ENCODE measurements at places on chromosomes 2 and 18.
A peak's percentile ranks its signal among the peaks of the same experiment; 100 is the strongest.

DNA sequence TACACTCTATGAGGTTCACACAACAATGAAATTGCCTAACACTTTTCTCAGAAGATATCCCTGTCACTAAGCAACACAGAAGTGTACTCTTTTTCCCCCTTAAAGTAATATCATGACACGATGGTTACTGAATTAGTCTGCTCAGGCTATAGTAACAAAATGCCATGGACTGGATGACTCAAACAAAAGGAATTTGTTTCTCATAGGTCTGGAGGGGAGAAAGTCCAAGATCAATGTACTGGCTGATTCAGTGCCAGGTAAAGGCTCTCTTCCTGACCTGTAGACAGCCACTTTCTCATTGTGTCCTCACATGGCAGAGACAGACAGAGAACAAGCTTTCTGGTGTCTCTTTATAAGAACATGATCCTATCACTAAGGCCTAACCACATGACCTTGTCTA lies 211.9 kb downstream of the RBM43 start:
- no peak for DNase-seq

DNA sequence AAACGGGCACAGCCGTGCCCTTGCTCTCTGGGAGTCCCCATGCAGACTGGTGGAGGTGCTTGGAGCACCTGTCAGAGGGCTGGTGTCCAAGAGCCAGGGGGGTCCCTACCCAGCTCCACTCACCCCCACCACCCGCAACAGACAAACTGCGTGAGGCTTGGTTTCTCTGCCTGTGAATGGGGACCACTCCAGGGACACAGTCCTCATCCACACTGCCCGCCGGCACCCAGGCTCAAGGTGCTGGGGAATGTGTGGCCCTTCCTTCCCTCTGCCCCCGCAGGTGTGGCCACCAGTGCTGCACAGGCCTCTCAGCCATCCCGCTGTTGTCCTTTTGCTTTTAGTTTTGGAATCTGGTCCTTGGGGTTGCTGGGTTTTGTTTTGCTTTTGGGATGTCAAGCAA lies 136.5 kb upstream of the ZNF236 start:
- peak; percentile 57 for DNase-seq

DNA sequence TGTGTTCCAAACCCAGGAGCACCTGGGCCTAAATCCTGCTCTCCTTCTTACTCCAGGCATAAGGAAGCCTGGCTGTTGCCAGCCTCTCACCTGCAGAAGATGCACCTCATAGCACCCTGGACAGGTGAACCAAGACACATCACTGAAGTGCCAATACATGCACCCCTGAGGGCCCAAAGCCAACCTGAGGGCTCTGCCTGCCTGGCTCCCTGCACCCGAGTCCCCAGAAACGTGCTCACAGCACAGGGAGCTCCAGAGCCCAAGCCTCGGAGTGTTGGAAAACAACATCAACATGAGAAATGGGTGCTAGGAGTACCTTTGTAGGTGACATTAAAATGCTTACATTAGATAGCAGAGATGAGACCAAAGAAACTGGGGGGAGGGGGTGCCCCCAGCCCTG lies 96.3 kb upstream of the RAB6C start:
- DNase-seq = no peak

- DNase-seq = no peak
Observed at GRCh38 chr2:42961961-42962360, 169.6 kb upstream of the HAAO start.

DNA sequence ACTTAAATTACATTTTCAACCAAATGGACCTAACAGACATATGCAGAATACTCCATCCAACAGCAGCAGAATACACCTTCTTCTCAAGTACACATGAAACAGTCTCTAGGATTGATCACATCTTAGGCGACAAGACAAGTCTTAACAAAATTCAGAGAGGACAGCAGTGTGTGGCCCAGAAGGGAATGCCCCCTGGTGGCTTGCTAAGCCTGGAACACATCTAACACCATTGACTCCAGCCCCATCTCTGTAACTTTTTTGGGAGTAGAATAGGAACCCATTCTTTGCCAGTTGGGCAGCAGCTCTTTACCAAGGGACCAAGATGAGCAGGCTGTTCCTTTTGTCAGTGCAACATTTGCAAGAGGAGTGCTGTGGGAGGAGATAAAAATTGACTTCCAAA lies 249.9 kb downstream of the PLCL1 start:
- DNase-seq = no peak

DNA sequence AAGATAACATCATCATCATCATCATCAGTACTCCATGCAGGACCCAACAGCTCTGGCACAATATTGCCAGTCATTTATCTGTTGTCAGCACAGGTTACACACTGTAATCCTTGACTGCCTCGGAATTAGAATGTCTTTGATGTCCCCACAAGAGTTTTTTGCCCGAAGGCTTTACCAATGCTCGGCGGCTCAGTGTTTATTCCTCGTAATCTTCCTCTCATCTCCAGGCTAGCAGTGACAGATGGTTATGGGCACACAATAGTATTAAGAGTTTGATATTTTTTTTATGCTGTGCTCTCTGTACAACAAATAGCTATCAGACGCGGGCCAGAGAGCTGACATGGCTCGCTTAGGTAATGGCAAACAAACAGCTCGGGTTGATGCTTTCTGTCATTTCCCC lies 515.2 kb downstream of the ZEB2 start:
- no peak for DNase-seq

DNA sequence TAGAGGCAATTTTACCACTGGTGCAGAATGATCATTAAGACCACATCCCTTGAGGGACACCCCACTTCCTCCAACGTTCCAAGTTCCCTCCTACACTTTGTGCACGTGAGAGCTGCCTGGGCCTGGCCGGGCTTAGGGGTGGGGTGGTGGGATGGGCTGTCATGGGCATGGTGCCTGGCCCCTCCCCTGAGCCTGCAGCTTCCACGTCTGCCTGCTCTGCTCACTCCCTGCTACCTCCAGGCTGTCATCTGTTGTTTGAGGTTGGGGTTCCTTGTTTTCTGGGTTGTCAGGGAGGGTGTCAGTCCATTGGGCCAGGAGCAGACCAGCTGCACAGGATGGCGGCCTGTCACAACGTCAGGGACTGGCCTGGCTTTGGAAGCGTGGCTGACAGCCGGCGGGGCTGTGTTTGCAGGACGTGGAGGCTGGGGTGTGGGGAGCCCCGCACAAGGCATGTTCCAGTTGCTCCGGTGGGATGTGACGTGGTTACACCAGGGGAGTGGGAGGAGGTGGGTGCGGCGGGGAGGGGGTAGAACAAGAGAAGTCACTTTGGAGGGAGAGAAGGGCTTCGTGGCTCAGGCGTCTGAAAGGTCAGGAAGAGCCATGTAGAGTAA lies 72.3 kb downstream of the RTP5 start:
- DNase-seq = peak; percentile 62

DNA sequence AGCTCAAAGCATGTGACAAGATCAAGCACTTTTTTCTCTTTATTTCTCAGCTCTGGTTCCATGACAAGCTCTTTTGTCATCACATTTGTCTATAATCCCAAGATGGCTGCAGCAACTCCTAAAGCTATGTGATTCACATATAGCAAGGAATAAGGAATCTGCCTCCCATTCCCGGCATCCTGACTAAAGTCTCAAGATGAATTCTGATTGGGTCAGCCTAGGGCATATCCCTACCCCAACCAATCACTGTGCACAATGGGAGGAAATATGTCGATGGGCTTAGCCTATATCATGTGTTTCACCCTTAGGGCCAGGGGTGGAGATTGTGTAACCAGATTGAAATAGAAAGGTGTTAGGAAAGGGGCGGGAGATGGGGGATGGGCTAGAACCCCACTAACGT lies 23.1 kb upstream of the COLEC12 start:
- no peak for DNase-seq

DNA sequence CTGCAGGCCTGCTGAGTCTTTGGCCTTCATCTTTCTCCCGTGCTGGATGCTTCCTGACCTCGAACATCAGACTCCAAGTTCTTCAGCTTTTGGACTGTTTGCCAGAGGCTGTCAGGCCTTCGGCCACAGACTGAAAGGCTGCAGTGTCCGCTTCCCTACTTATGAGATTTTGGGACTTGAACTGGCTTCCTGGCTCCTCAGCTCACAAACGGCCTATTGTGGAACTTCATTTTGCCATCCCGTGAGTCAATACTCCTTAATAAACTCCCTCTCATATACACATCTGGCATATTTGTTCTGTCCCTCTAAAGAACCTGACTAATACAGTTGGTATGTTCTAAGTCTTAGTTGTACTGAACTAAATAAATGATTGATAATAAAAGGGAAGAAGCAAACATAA lies 702.8 kb upstream of the LINC00305 start:
- no peak for DNase-seq

- DNase-seq = no peak
Observed at GRCh38 chr18:25077944-25078723, 273.8 kb downstream of the ZNF521 start.

Data from upper lobe of left lung (tissue), 6 donors.